NCI-H510A treated with DMSO at 0.1 percent for 48 hours (cell line): ENCODE measurements at places on chromosomes 7 and 10.

- no peak for DNase-seq
Observed at GRCh38 chr10:88499569-88500470, 83.3 kb downstream of the RNLS start.

DNA sequence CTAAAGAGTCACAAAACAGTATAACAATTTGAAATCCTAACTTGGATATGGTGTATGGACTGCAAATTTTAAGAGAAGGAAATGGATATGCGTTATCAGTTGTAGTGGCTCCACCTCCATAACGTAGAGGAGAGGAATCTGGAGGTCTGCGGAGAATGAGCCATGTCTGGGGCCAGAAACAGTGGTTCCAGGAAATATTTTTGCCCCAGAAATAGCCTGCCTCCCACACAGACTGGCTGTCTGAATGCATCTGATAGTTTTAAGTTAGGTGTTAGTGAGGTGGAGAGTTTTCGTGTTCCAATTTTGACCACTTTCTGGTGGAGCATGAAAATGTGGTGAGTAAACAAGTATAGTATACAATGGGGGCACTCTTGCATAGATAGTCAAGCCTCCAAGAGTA, 1.6 kb downstream of the PHTF2 start:
- no peak for DNase-seq

- peak; percentile 83 for DNase-seq
Observed at GRCh38 chr7:33932832-33933468, 27.6 kb downstream of the BMPER start.

GRCh38 chr7:42606193-42606905, 305.5 kb downstream of the C7orf25 start:
- DNase-seq: no peak

GRCh38 chr10:131085091-131085860, 226.2 kb downstream of the TCERG1L start:
- DNase-seq: no peak

DNA sequence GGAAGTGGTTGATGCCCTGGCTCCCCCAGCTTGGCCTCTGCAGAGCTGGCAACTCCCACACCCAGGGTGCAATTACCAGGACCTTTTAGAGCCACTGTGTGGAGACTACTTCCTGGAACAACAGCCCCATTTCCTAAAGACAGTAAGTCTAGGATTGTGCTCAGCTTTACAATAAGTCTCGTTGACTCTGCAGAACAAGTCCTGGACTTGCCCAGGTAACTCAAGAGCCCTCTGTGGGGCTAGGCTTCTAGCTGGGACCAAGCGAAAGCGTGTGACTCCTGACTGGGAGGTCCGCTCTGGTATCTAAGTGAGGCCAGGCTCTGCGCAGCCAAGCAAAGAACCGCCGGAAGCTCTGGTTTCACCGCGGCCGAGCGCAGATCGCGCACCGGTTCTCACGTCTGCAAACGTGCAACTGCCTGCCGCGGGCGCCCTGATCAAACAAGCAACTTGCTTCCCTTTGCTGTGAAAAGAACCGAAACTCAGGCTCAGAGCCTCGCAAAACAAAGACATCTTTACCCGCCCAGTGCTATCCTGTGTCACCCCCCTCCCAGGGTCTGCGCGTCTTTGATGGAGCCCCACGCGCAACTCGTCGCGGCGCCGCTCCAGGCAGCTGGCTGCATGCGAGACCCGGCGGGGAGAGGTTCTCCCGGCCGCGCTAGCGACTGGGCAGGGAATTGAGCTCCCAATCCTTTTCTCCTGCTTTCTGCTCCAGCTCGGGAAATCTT, 4.4 kb upstream of the PDLIM1 start:
- DNase-seq: peak; percentile 93

GRCh38 chr10:66792441-66792840, 133.4 kb upstream of the LRRTM3 start:
- DNase-seq: no peak

DNA sequence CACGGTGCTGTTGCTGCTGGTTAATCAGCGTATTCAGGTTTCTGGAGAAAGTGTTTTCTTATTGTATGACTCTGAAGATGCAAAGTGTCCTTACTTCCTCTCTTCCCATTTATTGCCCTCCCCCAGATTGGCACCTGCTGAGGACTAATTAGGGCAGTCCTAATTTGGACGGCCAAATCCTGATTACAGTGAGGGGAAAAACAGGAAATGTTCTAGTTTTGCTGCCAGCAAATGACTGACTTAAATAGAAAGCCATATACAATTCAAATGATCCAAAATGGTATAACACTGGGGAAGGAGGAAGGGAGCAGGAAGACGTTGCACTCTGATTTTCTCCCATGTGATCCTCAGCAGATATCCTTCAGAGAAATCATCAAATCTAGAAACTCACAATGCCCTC, 222.4 kb upstream of the LRGUK start:
- no peak for DNase-seq

DNA sequence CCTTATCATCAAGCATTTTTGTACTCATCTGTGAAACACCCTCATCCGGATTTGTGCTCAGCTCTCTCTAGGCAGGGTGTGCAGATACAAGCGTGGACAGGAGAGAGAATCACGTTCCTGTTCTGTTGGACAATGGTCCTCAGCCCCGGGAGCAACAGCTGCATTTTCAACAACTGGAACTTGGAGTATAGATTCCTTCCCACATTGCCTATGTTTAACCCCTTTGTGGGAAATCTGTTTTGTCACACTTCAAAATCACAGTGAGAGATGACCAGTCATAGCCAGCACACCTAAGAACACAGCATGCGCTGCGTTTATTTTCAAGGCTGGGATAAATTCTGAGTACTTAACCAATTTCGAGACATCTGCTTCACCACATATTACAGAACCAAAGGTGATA, 32.5 kb downstream of the MAP3K8 start:
- DNase-seq: no peak

DNA sequence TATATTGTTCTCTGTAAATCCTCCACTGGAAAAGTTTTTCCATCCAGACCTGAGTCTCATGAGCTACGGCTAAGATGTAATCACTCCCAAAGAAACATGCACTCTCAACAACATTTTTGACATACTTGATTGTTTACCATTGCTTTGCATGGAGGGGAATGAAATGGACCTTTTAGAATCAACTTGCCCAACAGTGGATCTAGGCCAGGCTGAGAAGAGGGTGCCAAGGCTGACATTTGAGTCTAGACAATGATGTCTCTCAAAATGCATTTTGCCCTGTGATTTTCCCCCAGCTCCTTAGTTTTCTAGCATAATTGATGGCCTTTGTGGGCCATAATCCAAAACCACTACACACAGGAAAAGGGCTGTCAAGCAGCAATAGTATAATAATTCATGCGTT, 297.9 kb upstream of the KLF6 start:
- no peak for DNase-seq

DNA sequence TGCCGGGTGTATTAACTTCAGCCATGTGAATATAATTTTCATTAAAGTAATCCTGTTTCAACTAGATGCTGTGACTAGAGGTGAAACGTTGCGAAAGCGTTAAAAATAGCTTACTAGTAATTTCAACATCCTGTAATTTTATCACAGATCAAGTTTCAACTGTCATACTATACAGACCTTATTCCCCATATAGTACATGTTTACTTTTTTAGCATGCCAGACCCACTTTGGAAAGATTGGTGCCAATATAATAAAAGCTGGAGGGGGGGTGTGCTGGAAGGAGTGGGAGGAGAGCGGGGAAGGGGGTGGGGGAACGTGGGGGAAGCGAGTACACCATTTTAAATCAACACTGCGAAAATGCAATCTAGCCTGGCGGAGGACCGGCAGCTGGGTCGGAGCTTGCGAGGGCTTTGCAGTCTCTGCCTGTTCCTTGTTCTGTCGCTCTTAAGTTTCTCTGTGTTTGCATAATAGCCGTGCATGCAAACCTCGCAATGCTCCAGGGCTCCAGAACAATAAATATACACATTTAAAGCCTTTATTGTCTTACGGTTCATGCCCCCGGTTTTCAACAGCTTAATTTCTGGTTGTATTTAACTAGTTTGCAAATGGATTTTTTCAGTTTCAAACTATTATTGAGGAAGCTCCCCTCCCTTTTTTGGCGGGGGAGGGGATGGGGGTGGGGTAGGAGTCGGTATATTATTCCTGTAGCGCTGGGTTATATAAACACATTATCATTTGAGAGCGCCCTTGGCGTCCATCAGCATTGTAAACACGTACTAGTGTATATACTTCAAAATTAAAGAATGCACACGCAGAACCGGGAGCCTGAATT, 1.3 kb upstream of the ARID5B start:
- DNase-seq: peak; percentile 66

DNA sequence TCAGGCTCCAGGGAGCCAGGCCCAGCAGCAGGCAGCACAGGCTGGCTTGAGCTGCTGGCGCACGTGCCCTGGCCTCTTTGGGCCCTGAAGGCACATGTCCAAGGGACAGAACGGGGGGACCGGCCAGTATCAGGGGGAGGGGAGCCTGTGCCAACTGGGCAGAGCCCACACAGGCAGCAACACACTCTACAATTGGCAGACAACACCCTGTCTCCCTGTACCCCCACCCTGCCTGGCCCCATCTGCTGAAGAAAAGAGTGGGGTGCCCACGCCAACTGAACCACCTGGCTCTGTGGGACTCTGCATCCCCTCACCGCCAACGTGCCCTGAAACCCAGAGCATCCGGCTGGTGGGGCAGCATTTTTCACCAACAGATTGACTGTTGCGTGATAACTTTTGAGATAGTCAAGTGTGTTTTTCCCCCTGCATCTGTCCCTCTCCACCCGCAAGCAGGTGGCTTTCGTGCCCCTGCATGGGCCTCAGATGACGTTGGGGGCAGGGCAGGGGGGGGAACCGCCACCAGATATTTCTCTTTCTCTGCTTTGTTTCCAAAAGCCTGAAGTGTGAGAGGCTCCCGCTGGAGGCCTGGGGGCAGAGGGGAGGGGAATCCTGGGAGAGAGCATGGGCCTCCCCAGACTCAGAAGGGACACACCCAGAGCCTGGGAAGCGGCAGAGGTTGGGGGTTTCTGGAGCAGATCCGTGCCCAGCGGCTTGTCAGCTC, 21.8 kb downstream of the SLIT1 start:
- peak; percentile 19 for DNase-seq

- DNase-seq: peak; percentile 37
Observed at GRCh38 chr7:91504919-91505318, 240.7 kb downstream of the FZD1 start.

GRCh38 chr7:148852272-148852671, 31.8 kb downstream of the EZH2 start:
- no peak for DNase-seq

GRCh38 chr10:111835574-111835973, 348.0 kb downstream of the GPAM start:
- DNase-seq: no peak

GRCh38 chr7:20438694-20439376, 108.1 kb downstream of the ITGB8 start:
- DNase-seq: no peak

- no peak for DNase-seq
Observed at GRCh38 chr10:66591865-66592264, 334.0 kb upstream of the LRRTM3 start.

- DNase-seq: peak; percentile 73
Observed at GRCh38 chr10:110279407-110279986, 25.2 kb downstream of the SMNDC1 start.

DNA sequence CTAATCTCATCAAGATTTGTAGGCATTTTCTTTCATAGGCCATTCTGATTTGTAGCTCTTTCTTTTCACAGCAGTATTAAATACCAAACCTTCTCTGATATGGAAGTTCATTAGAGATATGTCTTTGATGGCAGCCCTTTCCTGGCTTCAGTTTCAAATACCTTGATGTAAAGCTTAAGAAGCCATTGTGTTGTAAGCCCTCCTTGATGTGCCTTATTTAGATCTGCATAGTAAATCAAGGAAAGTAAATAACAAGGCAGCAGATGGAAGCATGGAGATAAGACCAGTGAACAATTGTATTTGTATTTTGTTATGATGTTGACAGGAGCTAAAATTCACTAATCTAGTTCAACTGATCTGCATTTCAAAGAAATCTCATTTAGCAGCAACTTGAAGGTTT, 234.9 kb upstream of the PPP1R3A start:
- DNase-seq: no peak

GRCh38 chr7:114073701-114074100, 154.9 kb upstream of the PPP1R3A start:
- no peak for DNase-seq

- DNase-seq: no peak
Observed at GRCh38 chr10:116098411-116099022, 174.5 kb downstream of the GFRA1 start.

- DNase-seq: no peak
Observed at GRCh38 chr7:19116121-19117090, 1.0 kb downstream of the TWIST1 start.

DNA sequence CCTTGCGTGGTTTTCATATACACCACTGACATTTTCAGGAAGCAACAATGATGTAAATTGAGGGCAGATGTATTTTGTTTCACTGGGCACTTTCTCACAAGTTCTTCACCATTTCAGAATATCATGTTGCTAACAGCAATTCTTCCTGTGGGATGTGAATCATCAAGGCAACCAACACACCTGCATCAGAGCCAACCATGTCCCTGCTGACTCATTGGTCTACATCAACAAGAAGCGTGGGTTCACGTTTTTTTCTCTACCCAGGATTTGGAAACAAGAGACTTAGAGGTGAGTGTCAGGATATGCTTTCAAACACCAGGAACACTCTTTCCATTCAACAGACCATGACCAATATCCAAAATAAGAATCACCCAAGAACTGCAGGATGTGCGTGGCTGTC, 203.9 kb downstream of the TEX36 start:
- DNase-seq: no peak

- no peak for DNase-seq
Observed at GRCh38 chr7:150784120-150784736, 15.9 kb downstream of the TMEM176B start.

DNA sequence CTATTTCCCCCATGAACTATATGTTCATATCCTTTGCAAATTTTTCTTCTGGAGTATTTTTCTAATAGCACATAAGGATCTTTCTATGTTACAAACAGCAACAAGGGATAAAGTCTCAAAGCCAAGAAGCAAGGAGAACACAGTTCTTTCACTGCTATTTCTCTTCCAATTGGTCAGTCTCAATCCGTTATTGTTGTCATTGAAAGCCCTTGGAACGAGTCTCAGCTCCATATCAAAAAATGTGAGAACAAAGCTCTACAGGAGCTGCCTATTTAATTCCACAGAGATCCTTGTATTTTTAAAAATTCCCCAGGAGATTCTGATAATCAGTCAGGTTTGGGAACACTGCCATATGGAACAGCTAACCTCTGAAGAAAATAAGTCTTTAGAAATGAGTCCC, 15.7 kb downstream of the SLC35B4 start:
- no peak for DNase-seq

DNA sequence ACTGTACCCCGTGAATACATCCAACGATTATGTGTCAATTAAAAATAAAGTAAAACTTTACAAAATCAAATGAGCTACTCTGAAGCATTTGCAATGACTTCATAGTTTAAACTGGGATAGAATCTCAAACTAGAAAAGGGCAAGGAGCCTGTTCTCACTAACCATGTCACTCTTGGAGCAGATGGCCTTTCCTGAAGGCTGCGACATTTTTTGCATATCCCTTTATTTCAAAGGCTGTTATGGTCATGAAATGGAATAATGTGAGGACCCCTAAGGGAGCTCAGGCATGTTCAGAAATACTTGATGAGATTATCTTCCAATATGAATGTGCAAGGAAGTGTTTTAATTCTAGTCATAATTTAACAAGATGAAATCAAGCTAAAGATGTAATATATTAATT, 679.4 kb downstream of the NRG3 start:
- DNase-seq: no peak

- DNase-seq: no peak
Observed at GRCh38 chr10:96397902-96398301, 39.1 kb upstream of the OPALIN start.
